ENCODE measurements at places on chromosomes 16 and 17. TPM values are rescaled to one million over a fixed set of nuclear protein-coding genes. Genes with fewer than 3 reads are reported as not detected.

Gene BRD7
- 31.6 TPM for polyA plus RNA-seq

Gene CYGB
- 3.7 TPM for polyA plus RNA-seq

Gene KCNH6
- polyA plus RNA-seq: 0.18 TPM

Gene C17orf50
- polyA plus RNA-seq: 0.05 TPM

Gene DERL2
- polyA plus RNA-seq: 42.5 TPM

Gene SPATA32
- polyA plus RNA-seq: not detected

Gene FOXJ1
- polyA plus RNA-seq: not detected

Gene BLMH
- polyA plus RNA-seq: 19.5 TPM

Gene KRT33A
- not detected for polyA plus RNA-seq

Gene RNF157
- polyA plus RNA-seq: 5.2 TPM

Gene C16orf92
- not detected for polyA plus RNA-seq

Gene ARHGDIG
- polyA plus RNA-seq: 4.9 TPM

Measured in SK-N-SH (cell line).